Activated CD4-positive, alpha-beta T cell treated with anti-CD3 and anti-CD28 coated beads for 24 hours (primary cell): ENCODE measurements at places on chromosomes 3 and 15.
A peak's percentile ranks its signal among the peaks of the same experiment; 100 is the strongest.

- DNase-seq = no peak
Measured at GRCh38 chr3:122353893-122354401, 28.9 kb downstream of the CSTA start.

- DNase-seq = no peak
Measured at GRCh38 chr3:48546203-48546829, 10.3 kb downstream of the PFKFB4 start.

DNA sequence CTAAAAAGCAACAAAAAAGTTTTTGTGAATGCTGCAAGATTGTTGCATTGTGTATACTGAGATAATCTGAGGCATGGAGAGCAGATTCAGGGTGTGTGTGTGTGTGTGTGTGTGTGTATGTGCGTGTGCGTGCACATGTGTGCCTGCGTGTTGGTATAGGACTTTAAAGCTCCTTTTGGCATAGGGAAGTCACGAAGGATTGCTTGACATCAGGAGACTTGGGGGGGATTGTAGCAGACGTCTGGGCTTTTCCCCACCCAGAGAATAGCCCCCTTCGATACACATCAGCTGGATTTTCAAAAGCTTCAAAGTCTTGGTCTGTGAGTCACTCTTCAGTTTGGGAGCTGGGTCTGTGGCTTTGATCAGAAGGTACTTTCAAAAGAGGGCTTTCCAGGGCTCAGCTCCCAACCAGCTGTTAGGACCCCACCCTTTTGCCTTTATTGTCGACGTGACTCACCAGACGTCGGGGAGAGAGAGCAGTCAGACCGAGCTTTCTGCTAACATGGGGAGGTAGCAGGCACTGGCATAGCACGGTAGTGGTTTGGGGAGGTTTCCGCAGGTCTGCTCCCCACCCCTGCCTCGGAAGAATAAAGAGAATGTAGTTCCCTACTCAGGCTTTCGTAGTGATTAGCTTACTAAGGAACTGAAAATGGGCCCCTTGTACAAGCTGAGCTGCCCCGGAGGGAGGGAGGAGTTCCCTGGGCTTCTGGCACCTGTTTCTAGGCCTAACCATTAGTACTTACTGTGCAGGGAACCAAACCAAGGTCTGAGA is 4.7 kb downstream of the BHLHE40 start:
- peak; percentile 35 for DNase-seq

GRCh38 chr3:198081421-198081844 is 121.4 kb downstream of the LMLN start:
- DNase-seq = no peak

GRCh38 chr3:130688697-130689470 is 57.7 kb downstream of the PIK3R4 start:
- no peak for DNase-seq

- DNase-seq = no peak
Measured at GRCh38 chr15:63968700-63969099, 77.6 kb downstream of the DAPK2 start.

DNA sequence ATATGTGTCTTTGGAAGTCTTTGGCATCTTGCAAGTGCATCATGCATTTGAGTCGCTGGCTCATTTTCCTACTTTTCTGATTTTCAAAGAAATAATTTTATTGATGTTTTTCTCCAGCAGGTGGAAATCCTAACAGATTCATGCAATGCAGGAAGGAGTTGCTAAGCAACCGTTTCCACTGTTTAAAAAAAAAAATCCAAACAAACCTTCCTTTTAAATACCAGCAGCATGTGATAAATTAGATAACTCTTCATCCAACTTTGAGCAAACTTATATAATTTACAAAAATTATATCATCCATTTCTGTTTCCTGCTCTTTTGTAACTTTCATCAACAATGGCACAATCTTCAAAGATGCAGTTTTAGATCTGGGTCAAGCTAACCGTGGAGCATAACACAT is 364.1 kb downstream of the MFSD1 start:
- DNase-seq = no peak

GRCh38 chr15:68378595-68378994 is 53.4 kb downstream of the ITGA11 start:
- DNase-seq = no peak

- no peak for DNase-seq
Measured at GRCh38 chr15:96421178-96421601, 90.7 kb downstream of the NR2F2 start.

DNA sequence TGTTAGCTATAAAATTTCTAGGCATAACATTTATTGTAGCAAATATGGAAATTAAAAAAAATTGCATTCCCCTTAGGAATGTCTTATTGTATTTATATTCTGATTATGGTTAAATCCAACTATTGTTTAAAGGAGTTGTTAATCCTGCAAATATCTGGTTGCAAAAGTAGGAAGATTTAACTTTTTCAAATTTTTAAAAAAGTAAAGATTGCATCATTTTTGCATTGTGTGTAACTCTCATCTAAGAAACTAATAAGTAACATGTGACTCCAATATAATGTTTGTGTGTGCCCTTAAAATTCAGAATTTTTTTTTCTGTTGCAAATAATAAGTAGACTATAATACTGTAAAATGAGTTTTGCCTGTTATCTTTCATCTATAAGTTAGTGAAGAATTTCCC is 204.1 kb upstream of the DPH6 start:
- DNase-seq = no peak

DNA sequence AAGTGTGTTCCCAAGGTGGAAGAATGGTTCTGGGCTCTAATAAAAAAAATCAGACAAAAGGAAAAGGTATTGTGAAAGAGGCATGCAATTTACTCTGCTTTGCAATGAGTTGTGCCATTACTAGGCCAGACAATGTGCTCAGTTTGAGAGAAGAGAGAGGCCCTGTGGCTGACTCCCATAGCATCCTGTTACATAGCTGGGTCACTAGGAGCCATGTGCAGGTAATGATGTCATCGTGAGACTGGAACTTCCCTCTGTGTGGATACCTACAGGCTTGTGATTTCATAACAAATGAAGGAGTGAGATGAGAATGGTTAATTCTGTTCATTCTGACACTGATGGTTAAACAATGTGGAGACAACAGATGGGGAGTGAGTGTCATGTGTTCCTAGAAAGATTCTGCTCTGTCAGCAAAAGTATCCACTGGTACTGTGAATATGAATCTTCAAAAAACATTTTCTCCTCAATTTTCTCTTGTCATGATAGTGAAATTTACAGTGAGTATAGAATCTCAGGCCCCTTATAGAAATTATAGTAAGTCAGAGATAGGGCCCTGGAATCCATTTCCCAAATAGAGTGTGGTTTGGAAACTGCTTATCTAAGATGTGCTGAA is 648.7 kb upstream of the DPPA4 start:
- no peak for DNase-seq

DNA sequence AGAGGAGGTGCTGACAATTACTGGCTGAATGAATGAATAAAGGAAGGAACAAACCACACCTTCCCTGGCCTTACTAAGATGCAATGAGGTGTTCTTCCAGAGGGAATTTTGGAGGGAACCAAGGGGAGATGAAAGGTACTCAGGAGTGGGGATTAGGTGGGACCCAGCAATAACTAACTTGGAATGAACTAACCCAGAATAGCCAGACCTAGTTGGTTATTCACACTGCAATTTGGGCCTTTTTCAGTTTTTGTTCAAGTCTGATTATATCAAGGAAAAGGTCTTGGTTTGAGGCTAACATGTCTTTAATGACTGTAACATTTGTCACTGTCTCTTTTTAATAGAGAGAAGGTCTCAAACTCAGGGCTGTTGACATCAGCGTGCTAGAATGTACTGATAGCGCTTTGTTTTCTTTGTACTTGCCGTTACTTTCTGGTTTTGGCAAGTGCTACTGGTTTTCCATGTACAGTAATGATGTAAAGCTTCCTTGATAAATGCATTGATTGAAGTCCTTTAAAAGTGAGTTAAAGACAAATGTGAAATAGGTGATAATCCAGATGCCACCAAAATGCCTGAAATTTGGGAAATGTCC is 3.2 kb upstream of the PLXND1 start:
- no peak for DNase-seq

DNA sequence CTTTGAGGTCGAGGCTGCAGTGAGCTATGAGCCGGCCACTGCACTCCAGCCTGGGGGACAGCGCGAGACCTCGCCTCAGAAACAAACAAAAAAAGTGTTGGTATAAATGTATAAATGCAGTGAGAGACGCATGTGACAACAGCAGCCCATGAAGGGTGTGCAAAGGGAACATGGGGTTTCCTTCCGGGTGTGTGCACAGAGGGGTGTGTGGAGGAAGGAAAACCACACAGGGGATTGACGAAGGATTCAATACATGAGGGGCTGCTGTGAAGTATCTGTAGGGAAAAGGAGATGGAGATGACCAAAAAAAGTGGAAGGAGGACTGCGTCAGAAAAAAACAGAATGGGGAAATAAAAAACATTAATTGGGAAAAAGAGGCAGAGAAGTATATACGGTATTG is 1.1 kb downstream of the MTFMT start:
- DNase-seq = no peak

- DNase-seq = no peak
Measured at GRCh38 chr3:15339786-15340215, 7.4 kb upstream of the SH3BP5 start.

GRCh38 chr3:46965151-46965550 is 11.4 kb downstream of the CCDC12 start:
- DNase-seq = no peak

- DNase-seq = no peak
Measured at GRCh38 chr15:57743424-57743823, 36.9 kb downstream of the POLR2M start.

- DNase-seq = no peak
Measured at GRCh38 chr3:42846685-42847522, 28.8 kb downstream of the CYP8B1 start.

DNA sequence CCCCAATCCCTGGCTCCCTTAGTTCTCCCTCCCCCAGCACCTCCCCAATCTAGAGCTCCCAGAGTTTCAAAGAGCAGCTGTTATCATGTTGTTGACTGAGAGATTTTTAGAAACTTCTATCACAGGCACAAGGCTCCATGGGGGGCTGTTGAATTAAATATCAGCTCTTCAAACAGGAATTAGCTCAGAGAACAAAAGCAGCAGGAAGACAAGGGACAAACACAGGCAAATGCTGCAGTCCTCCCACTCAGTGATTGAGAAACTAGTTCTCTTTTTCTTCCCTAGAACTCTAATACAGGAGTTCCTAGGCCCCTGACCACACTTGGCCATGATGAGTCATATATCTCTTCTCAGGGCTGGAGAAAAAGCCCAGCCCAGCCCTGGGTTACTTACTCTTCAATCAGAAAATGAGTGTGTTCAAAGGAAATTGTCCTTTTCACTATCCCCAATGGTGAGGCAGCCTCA is 262.1 kb downstream of the IGSF11 start:
- DNase-seq = no peak

DNA sequence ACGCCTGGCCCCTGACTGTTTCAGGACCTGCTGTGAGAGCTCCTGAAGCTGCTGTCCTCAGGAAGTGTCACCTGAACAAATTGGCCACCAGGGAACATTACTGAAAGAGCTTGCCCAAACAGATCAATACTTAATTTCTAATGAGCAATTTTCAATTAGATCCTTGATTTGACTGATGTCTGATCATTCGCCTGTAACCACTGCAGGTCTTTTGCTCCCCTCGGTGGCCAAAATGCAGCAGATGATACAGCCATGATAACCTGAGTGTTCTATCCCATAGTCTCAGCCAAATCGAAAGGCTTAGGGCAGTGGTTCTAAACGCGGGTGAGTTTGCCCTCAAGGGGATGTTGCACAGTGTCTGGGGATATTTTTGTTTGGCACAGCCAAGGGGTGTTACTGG is 57.6 kb upstream of the MEX3B start:
- DNase-seq = no peak

DNA sequence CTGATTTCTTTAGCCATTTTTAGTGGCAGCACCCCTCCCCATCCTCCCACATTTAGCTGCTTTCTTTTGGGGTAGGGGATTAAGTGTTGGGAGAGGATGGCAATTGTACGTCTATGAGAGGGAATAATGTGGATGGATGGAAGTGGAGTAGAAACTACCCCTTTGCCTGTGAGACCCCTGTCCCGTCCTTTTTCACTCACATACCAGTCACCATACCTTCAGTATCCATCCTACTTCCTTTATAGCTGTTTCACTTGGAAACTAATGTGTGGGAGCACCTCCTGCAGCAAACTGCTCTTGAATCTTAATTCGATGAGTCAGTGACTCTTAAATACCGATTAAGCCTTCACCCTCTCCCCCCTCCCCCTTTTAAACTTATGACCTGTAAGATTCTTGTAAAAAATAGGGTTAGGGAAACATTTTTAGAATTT is 730 bp downstream of the SPRED1 start:
- DNase-seq = no peak

DNA sequence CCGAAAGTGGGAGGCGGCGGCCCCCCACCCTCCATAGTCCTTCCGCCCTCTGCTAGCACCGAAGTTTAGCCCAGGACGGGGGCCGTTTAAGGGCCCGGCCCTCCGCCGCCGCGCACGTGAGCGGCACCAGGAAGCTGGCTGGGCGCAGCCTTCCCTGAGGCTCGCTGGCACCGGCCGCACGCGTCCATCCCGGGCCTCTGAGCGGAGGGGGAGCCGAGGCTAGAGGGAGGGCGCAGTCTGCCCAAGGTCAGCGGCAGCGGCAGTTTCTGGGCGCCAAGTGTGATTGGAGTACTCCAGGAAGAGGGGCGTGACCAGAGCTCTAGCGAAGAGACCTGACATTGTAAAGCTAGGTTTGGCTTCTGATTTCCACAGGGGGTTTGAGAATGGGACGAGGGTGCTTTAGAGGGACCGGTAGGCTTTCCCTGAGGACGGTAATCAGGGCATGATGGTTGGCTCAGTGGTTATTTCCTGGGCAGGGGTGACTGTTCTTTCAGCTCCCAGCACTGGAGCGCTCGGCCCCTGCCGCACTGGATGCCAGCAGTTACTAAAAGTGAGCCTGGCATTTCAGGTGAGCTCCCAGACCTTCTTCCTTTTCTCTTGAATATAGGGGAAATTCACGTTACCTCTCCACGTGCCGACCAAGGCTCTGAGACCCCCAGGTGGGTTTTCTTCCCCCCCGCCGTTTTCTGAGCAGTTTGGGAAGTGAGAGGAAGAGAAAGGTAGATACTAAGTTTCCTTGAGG is 853 bp downstream of the TEX264 start:
- peak; percentile 52 for DNase-seq

DNA sequence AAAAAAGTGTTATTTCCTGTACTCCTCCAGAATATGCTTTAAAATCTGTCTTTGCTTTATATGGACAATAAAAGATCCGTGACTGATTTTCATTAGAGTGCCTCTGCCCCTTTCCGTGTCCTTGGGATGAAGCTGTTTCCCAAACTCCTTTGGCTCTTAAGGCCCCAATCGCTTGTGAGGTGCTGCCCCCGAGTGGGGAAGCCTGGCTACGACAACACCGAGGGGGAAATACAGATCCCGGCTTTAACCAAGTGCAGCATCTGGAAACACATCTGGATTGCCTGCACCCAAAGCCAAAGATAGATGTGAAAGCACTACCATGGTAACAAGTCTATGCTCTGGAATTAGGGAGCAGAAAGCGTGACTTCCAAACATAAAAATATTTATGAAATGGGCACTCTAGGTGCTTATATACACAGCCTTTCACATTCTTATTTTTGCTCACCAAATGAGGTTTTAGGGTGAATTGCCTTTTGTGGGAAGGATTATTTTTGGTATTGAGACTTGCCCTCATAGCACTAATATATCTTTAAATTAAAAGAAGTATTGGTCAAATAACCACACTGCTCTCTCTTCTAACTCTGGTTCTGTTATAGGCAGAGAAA is 40.6 kb upstream of the ADCY5 start:
- peak; percentile 33 for DNase-seq
